ENCODE measurements at places on chromosomes 1 and 21. TPM values are rescaled to one million over a fixed set of nuclear protein-coding genes. Genes with fewer than 3 reads are reported as not detected.

DNA sequence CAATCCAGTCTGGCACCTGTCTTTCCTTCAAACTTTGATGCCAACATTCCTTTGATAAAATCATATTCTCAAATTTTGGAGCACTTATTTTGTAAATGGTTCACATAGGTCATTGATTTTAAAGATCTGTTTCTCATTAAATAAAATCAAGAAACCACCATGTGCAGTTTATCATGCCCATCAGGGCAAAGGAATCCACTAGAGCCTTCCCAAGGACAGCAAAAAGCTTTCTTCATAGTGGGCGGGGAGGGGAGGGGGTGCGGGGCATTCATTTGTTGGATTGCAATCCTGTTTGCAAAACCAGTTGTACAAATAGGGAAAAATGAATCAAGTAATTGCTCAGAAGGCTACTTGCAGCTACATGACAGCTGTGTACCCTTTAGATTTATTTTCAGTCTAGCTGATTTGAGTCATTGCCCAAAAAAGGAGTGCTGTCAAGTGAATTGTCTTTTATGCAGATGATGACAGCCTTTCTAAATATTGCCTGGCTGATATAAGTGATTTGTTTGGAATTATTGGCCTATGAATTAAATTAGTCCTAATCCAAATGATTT, 23.0 kb downstream of the LRRC8B start:
- H3K4me1 ChIP-seq = peaks cover 65% of the 10 kb centered on the region
- H3K27ac ChIP-seq = no peak overlapping the region
- DNase-seq = no peak
- H3K4me3 ChIP-seq = no peak overlapping the region
- no peaks in the 10 kb centered on the region for H3K27me3 ChIP-seq

- no peak for DNase-seq
- H3K27ac ChIP-seq = no peak overlapping the region
- no peaks in the 10 kb centered on the region for H3K36me3 ChIP-seq
- no peaks in the 10 kb centered on the region for H3K27me3 ChIP-seq
- H3K4me1 ChIP-seq = peaks cover 57% of the 10 kb centered on the region
- H3K4me3 ChIP-seq = no peak overlapping the region
Observed at GRCh38 chr1:51690285-51690961, 73.5 kb downstream of the OSBPL9 start.

GRCh38 chr1:230186003-230186863, 119.2 kb downstream of the GALNT2 start:
- H3K4me1 ChIP-seq = peaks cover 25% of the 10 kb centered on the region
- no peak overlapping the region for H3K4me3 ChIP-seq
- no peaks in the 10 kb centered on the region for H3K36me3 ChIP-seq
- no peak overlapping the region for H3K27ac ChIP-seq

GRCh38 chr1:51899022-51899421, 20.5 kb upstream of the NRDC start:
- peaks cover 75% of the 10 kb centered on the region for H3K27me3 ChIP-seq
- no peak for DNase-seq
- H3K4me3 ChIP-seq = no peak overlapping the region
- no peaks in the 10 kb centered on the region for H3K36me3 ChIP-seq

DNA sequence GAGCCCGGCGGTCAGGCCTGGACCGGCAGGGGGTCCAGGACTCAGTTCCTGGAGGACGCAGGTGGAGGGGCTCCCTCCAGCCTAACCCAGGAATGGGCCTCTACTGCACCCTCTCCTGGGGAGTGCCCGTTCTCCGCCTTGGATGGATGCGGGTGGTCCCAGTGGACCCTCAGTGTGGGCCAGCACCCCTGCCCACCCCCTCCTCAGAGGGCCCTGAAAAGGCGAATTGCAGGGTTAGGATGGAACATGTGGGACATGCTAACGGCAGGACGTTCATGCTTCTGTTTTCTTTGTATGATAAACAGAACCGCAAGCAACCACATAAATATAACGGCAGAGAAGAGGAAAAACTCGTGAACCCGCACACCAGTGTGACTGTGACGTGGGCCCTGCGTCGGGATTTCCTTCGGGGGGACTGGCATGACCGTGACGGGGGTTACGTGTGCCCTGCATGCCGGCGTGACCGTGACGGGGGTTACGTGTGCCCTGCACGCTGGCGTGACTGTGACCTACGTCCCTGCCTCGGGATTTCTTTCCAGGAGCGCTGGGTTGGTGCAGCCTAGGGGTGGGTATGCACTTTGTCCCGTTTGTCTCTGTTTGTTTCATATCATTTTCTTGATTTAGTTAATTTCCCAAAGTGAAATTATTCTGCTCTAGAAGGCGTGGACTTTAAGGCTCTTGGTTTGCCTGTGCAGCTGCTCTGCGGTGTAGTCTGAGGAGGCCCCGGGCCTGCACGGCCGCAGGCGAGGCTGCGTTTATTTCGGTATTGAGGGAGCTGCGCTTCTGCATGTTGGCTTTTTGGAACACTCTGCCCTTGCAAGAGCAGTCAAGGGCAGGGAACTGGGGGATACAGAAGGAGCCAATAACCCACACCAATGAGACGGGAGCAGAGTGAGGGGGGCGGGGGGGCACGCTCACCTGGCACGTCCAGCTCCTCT, 3.1 kb downstream of the FTCD start:
- H3K27me3 ChIP-seq = no peaks in the 10 kb centered on the region
- H3K36me3 ChIP-seq = no peaks in the 10 kb centered on the region
- H3K4me1 ChIP-seq = peaks cover 15% of the 10 kb centered on the region
- no peak overlapping the region for H3K27ac ChIP-seq
- DNase-seq = no peak

- H3K36me3 ChIP-seq = no peaks in the 10 kb centered on the region
- no peak overlapping the region for H3K4me3 ChIP-seq
- H3K27ac ChIP-seq = no peak overlapping the region
- peaks cover 57% of the 10 kb centered on the region for H3K27me3 ChIP-seq
Observed at GRCh38 chr21:45618846-45619485, 24.6 kb upstream of the PCBP3 start.

DNA sequence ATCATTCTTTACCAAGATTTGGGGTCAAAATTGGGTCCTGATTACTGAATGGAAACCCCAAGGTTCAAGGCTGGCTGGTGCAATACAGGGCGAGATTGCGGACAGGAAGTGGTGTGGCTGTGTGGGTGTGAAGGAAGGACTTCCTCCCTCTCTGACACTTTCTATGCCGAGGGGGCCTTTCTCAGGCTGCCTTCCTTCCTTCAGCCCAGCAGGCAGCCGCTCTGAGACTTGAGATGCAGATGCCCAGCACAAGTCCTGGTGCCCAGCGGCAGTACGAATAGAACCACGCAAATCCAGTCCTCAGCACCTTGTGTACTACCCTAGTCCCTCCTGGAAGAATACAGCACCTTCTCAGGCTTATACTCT, 16.3 kb downstream of the BATF3 start:
- H3K27me3 ChIP-seq = no peaks in the 10 kb centered on the region
- H3K27ac ChIP-seq = peak overlapping the region; percentile 46
- H3K4me3 ChIP-seq = no peak overlapping the region
- peaks cover 54% of the 10 kb centered on the region for H3K4me1 ChIP-seq
- no peak for DNase-seq

GRCh38 chr1:65820983-65821382, 28.3 kb downstream of the PDE4B start:
- DNase-seq = no peak
- H3K4me1 ChIP-seq = no peaks in the 10 kb centered on the region
- H3K36me3 ChIP-seq = no peaks in the 10 kb centered on the region
- no peak overlapping the region for H3K27ac ChIP-seq
- no peak overlapping the region for H3K4me3 ChIP-seq

The CASQ2 gene
- 936 TPM for total RNA-seq

- no peaks in the 10 kb centered on the region for H3K4me1 ChIP-seq
- H3K36me3 ChIP-seq = no peaks in the 10 kb centered on the region
- DNase-seq = no peak
- no peak overlapping the region for H3K27ac ChIP-seq
- H3K27me3 ChIP-seq = peaks cover 5% of the 10 kb centered on the region
Observed at GRCh38 chr1:201044119-201044518, 20.6 kb upstream of the KIF21B start.

The PODN gene
- 11.2 TPM for total RNA-seq

DNA sequence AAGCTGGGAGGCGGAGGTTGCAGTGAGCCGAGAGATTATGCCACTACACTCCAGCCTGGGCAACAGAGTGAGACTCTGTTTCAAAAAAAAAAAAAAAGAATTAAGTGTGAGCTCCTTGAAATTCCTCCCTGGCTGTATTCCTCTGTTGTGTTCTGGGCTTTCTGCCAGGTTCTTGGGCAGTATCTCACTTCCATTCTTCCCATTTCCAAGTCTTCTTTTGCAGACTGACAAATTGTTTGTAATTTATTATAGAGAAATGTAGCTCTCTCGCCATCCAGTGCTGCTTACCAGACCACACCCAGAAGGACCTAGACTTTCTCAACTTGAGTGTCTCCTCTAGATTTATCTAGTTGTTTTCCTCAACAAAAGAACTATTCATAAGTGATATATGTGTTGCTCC, 105.0 kb upstream of the ADGRL2 start:
- no peaks in the 10 kb centered on the region for H3K4me1 ChIP-seq
- no peak overlapping the region for H3K27ac ChIP-seq
- H3K4me3 ChIP-seq = no peak overlapping the region
- no peaks in the 10 kb centered on the region for H3K36me3 ChIP-seq
- no peaks in the 10 kb centered on the region for H3K27me3 ChIP-seq
- peak; percentile 16 for DNase-seq

GRCh38 chr1:223712194-223712849, at the start of gene CAPN2:
Gene CAPN2 (plus strand): TSS chr1:223712539. CDS start chr1:223712641, 102 bp downstream.
- peak within 1 kb of the TSS; percentile 96 for H3K27ac ChIP-seq
- H3K4me3 ChIP-seq = peak within 1 kb of the TSS; percentile 92
- peaks cover 78% of the 10 kb centered on the region for H3K4me1 ChIP-seq
- no peaks in the 10 kb centered on the region for H3K27me3 ChIP-seq
